Nephron progenitor cell (in vitro differentiated cells): ENCODE measurements at places on chromosomes 2 and 18.
A peak's percentile ranks its signal among the peaks of the same experiment; 100 is the strongest.

GRCh38 chr2:8543060-8543382, 138.8 kb upstream of the ID2 start:
- peaks cover 6% of the 10 kb centered on the region for H3K27me3 ChIP-seq
- no peak for DNase-seq
- H3K4me1 ChIP-seq, result peaks cover 85% of the 10 kb centered on the region
- H3K4me3 ChIP-seq, result no peak overlapping the region
- H3K36me3 ChIP-seq, result no peaks in the 10 kb centered on the region

GRCh38 chr2:62151306-62151638, 44.6 kb upstream of the B3GNT2 start:
- DNase-seq, result no peak
- peaks cover 3% of the 10 kb centered on the region for H3K27me3 ChIP-seq
- peaks cover 6% of the 10 kb centered on the region for H3K4me1 ChIP-seq
- H3K36me3 ChIP-seq, result peaks cover 12% of the 10 kb centered on the region
- H3K27ac ChIP-seq, result peak overlapping the region; percentile 52

- H3K36me3 ChIP-seq, result peaks cover 7% of the 10 kb centered on the region
- peaks cover 43% of the 10 kb centered on the region for H3K4me1 ChIP-seq
- peaks cover 7% of the 10 kb centered on the region for H3K27me3 ChIP-seq
- H3K4me3 ChIP-seq, result no peak overlapping the region
- DNase-seq, result no peak
Observed at GRCh38 chr2:239880396-239880795, 144.7 kb downstream of the NDUFA10 start.

GRCh38 chr2:29920130-29920577, 1.2 kb downstream of the ALK start:
- no peak overlapping the region for H3K4me3 ChIP-seq
- peaks cover 66% of the 10 kb centered on the region for H3K27me3 ChIP-seq
- peaks cover 11% of the 10 kb centered on the region for H3K4me1 ChIP-seq
- peak; percentile 99 for DNase-seq
- H3K27ac ChIP-seq, result no peak overlapping the region
- H3K36me3 ChIP-seq, result no peaks in the 10 kb centered on the region

DNA sequence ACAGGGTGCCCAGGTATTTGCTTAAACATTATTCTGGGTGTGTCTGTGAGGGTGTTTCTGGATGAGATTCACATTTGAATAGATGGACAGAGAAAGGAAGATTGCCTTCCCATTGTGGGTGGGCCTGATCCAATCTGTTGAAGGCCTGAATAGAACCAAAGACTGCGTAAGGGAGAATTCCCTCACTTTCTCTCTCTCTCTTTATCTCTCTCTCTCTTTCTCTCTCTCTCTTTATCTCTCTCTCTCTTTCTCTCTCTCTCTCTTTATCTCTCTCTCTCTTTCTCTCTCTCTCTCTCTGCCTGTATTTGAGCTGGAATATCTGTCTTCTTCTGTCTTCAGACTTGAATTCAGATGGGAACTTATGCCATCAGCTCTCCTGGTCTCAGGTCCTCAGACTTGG, 148.4 kb downstream of the FAM124B start:
- H3K27ac ChIP-seq, result no peak overlapping the region
- no peak overlapping the region for H3K4me3 ChIP-seq
- peaks cover 19% of the 10 kb centered on the region for H3K4me1 ChIP-seq
- no peaks in the 10 kb centered on the region for H3K36me3 ChIP-seq
- H3K27me3 ChIP-seq, result peaks cover 4% of the 10 kb centered on the region

GRCh38 chr2:10022966-10023662, 20.2 kb upstream of the KLF11 start:
- no peak overlapping the region for H3K27ac ChIP-seq
- H3K36me3 ChIP-seq, result no peaks in the 10 kb centered on the region

- H3K4me3 ChIP-seq, result peak overlapping the region; percentile 77
- peak; percentile 77 for DNase-seq
- peaks cover 35% of the 10 kb centered on the region for H3K4me1 ChIP-seq
- H3K27ac ChIP-seq, result peak overlapping the region; percentile 91
- peaks cover 29% of the 10 kb centered on the region for H3K36me3 ChIP-seq
Observed at GRCh38 chr18:75455249-75456198, 28.0 kb upstream of the SMIM21 start.
